ENCODE measurements at places on chromosomes 3 and 15.
A peak's percentile ranks its signal among the peaks of the same experiment; 100 is the strongest.

GRCh38 chr3:80285388-80285787, 517.6 kb upstream of the ROBO1 start:
- DNase-seq: peak; percentile 42

GRCh38 chr3:197181741-197182140, 116.7 kb downstream of the DLG1 start:
- peak; percentile 52 for DNase-seq

- no peak for DNase-seq
Observed at GRCh38 chr3:33141006-33141405, 27.2 kb downstream of the CRTAP start.

DNA sequence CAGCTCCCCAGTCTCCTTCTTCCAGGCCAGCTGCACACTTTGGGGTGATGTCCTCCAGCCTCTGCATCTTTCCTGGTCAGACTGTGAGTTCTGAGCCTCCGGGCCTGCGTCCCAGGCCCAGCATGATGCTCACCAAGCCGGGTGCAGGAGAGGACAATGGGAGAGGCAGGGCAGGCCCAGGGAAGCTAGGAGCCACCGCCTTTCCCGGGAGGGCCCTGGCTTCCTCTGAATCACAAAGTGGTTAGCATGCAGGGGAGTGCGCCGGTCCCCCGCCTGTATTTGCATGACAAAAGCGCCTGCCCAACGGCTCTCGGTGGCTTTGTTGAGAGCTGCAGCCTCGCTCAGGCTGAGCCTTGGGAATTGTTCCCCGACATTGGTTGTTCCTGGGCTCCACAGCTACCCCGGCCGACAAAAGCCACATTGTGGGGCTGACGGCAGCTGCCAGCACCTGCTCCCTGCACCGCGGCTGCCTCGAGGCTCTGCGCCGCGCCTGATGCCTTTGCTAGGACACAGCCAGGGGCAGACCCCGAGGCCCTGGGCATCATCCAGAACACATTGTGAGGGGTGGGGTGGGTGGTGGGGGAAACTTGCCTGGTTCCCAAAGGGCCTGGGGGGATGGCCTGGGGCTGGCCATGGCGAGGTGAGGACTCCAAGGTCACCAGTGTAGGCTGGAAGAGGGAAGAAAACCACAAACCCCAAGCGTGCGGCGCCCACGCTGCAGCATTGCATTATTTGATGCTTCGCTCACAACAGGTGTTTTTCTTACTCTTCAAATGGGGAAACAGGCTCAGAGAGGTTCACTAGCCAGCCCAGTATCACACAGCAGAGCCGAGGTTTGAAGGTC, 20.0 kb upstream of the KLF13 start:
- no peak for DNase-seq

GRCh38 chr3:139978966-139979365, 44.0 kb downstream of the CLSTN2 start:
- DNase-seq: no peak

GRCh38 chr3:123871946-123872345, 12.2 kb downstream of the MYLK start:
- DNase-seq: no peak

- no peak for DNase-seq
Observed at GRCh38 chr15:64869501-64869900, 27.8 kb downstream of the PLEKHO2 start.

- DNase-seq: no peak
Observed at GRCh38 chr3:12627370-12627769, 36.5 kb downstream of the RAF1 start.

- no peak for DNase-seq
Observed at GRCh38 chr3:14323401-14324223, 78.8 kb upstream of the SLC6A6 start.

DNA sequence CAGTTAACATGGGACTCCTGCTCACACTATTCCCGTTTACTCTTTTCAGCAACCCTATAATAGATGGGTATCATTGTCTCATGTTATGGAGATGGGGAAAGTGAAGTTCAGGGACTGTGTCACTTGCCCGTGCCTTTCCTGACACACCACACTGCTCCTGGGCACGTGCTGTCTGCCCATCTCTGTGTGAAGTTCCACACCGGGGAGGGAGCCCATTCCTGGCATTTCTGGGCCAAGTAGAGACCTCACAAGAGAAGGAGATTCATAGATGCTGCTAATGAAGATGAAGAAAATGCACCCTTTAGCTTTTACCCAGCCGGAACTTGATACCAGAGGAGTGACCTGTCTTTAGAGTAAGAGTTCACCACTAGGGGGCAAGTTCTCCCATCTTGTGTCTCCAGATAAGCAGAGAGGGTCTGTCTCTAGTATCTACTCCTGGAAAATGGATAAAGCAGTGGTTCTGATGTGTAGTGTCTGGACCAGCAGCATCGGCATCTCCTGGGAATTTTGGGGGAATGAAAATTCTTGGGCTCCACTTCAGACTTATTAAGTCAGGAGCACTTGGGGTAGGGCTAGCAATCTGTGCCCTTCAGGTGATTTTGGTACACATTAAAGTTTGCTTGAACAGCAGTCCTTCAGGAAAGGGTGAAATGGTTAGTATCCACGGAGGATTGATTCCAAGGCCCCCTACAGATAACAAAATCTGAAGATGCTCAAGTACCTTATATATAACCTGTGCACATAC, 2.0 kb upstream of the TOPBP1 start:
- DNase-seq: no peak

GRCh38 chr3:180828001-180828720, 84.3 kb upstream of the FXR1 start:
- DNase-seq: no peak

GRCh38 chr15:49530092-49530491, 90.5 kb downstream of the FAM227B start:
- peak; percentile 31 for DNase-seq

GRCh38 chr3:169657351-169658124, 6.0 kb downstream of the MECOM start:
- no peak for DNase-seq

- DNase-seq: no peak
Observed at GRCh38 chr3:133746712-133747066, 496 bp downstream of the TF start.

DNA sequence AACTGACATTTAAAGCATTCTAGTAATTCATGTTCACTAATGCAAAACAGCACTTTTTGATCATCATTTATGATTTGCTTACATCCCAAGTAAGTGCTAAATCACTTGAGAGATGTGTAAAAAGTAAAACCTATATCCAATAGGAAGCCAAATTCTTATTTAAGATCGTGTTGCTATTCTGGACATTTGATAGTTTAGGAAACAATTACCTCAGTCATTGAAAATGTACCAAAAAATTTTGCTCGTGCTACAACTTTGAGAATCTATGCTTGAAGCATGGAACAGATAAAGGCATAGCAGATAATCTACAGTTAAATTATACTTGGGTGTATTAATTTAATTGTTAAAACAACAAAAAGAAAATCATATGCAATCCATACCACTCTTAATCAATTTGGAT, 571.6 kb upstream of the NR2F2 start:
- DNase-seq: no peak

DNA sequence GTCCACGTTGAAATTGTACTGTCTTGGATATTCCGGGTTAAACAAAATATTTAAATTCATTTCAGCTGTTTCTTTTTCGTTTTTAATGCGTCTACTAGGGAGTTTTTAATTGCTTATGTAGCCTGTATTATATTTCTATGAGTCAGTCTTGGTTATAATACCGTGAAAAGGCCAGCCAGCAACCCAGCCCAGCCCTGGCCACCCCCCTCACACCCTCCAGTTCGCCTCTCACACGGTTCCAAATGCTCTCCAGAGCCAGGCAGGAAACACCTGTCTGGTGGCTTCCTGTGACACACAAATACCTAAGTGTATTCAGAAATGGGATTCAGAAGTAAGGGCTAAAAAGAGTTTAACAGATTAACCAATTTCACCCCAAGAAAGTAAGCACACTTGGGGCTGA, 4.4 kb downstream of the SH3BP5 start:
- DNase-seq: no peak

GRCh38 chr3:48038971-48039481, 22.8 kb upstream of the MAP4 start:
- no peak for DNase-seq

DNA sequence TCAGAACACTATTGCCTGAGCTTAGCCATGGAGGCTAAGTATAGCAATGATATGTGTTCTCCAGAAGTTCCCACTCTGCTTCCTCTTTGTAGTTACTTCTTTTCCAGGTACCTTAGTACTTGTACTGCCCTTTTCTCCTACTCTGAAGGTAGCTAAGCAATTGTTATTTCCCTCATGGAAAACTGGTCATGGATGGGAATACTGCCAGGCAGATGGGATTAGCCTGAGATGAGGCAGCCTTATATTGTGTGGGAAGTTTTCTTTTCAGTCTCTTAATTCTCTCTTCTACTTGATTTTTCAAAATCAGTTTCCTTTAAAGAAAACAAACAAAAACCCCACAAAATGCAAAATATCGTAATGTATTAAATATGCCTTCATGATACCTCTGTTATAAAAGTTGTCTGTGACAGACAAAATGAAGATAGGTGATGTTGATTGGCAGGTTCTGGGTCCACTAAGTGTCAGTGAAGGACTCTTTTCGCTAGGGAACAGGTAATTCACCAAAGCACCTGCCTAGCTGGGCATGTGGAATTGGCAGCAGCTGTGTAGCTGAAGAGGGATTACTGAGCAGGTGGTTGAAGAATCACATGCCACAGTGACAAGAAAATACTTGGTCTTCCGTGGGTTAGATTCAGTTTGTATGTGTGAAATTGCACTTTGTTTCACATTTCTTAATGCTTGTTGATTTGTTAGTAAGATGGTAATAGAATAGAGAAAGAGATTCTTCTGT, 4.1 kb downstream of the ZNF609 start:
- no peak for DNase-seq

DNA sequence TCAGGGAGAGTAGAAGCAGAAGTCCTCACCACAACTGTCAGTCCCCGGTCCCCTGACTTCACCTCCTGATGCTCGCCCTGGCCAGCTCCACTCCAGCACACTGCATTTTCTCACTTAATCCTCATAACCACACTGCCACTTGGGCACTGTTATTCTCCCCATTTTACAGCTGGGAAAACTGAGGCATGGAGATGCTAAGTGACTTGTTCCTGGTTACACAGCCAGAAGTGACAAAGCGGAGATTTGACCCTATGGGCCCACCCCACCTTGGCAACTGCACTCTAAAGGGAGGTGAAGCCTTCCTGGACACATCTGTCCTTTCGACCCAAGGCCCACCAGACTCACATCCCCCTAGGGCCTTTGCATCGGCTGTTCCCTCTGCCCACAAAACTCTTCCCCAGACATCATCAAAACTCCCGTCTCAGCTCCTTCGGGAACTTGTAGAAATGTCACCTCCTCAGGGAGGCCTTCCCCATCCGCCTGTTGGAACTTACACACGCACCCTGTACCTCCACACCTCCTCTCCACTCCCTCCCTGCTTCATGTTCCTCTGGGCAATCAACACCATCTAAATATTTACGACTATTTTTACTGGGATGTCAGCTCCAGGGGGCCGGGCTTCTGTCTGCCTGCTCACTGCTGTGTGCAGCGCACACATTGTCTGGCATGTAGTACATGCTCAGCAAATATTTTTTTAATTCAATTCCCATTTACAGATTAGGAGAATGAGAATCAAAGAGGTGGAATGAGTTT, 3.1 kb downstream of the GRIP2 start:
- DNase-seq: no peak

DNA sequence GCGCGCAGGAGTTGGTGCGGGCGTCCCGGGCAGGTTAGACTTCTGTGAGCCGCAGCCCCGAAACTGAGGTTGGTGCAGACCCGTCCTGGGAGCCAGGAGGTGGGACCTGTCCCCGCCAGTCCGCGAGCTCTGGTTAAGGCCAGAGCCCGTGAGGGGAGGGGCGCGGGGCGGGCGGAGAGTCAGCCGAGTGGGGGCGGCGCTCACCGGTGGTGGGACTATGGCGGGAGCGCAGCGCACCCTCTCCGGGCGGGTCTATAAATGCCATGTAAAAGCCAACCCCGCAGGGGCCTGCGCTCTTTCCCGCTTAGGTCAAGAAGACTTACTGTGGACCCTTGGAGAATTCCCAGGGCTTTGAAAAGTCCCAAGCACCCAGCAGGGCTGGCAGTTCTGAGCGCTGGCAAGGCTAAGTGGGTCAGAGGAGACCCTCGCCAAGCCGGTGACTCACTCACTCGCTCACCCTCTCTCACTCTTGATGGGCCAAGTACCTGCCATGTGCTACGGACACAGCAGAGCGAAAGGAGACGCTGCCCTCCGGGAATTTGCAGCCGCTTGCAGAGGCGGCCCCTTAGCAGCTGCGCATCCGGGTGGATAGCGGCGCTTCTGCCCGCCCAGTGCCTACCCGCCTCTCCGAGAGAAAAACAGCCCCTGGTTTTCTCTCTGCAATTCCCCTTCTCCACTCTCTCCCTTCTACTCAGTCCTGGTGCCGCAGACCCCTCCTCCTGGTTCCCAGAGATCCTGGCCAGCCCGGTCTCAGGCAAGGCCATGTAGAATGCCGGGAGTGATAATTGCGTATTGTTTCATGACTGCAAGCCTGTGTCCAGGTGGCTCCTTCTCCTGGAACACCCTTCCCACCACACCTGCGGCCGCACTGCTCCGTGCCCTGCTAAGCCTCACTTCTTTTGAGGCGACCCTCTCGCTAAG, at the start of gene ALDH1L1:
TSS of gene ALDH1L1 (minus strand) at position 110 of the 921 bp plus-strand sequence. CDS start 19,607 bp downstream, outside the sequence.
- no peak for DNase-seq

- DNase-seq: no peak
Observed at GRCh38 chr3:51382947-51383578, 2.0 kb upstream of the MANF start.

- no peak for DNase-seq
Observed at GRCh38 chr15:33153548-33153947, 41.0 kb downstream of the FMN1 start.

GRCh38 chr3:101995371-101996046, 146.2 kb downstream of the NFKBIZ start:
- peak; percentile 11 for DNase-seq
